ENCODE measurements at places on chromosomes 6 and 20.
A peak's percentile ranks its signal among the peaks of the same experiment; 100 is the strongest.

GRCh38 chr6:62640749-62641148 lies 354.7 kb upstream of the KHDRBS2 start:
- no peak for DNase-seq

DNA sequence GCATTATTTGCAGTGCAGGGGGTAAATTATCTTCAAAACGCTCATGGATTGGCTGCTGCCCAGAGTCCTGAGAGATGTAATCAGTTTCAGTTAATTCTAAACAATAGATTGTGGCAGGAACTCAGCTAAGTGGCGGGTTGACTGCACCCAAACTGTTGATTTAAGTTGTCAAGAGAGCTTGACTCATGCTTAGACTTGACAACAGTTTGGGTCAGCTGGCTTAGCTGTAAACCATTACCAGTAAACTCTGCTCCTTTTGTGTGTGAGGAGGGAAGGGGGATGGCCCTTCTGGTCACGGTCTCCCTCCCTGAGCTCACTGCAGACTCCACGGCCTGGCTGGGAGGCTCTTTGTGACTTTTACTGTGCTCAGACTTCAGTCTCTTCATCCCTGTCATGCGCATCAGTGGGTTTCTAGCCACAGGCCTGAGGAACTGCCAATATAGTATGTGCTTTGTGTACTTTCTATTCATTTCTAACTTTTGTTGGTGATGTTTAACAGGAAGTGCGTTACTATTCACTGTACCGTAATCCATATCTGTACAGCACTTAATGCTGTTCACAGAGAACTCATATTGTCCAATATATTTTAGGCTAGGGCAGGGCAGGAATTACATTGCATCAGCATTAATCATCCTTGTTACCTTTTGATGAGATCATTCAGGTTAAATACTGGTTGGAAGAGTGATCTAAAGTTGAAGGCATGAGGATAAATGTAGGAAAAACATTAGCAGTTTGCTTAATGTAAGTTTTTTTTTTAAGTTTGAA lies 488.3 kb downstream of the CDKAL1 start:
- no peak for DNase-seq

GRCh38 chr20:51434580-51435247 lies 107.8 kb downstream of the NFATC2 start:
- DNase-seq = no peak

DNA sequence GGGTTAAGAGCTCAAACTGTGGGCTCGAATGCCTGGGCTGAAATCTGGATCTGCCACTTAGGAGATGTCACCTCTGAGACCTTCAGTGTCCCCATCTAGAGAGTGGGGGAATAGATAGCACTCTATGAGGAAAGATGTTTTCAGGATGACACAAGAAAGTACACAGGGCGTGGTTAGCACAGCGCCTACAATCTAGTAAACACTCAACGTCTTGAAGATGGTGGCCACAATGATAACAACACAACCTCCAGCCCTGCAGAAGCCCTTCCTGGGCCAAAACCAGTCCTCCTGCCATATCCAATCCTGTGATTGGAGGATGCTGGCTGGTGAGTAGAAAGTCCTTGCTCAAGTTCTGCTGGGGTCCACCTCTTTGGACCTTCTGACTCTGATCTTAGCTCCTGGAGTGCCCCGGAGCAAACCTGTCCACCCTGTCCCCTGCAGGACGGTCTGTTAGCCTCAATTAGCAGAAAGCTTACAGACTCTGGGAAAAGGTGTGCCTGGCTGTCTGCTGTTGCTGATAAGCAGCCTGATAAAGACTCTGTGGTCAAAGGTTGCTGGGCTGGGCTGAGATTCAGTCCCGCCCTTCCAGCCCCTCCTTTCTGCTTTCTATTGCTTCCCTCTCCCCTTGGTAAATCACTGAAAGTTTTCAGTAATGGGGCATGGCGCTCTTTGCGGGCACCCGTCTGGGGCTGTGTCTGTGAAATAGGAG lies 8.2 kb downstream of the EDN3 start:
- DNase-seq = no peak

GRCh38 chr6:44267252-44267651 lies 1.9 kb upstream of the NFKBIE start:
- DNase-seq = no peak

GRCh38 chr6:110358553-110359160 lies 508 bp upstream of the METTL24 start:
- no peak for DNase-seq

- peak; percentile 39 for DNase-seq
Measured at GRCh38 chr6:7052443-7053011, 55.2 kb upstream of the RREB1 start.

DNA sequence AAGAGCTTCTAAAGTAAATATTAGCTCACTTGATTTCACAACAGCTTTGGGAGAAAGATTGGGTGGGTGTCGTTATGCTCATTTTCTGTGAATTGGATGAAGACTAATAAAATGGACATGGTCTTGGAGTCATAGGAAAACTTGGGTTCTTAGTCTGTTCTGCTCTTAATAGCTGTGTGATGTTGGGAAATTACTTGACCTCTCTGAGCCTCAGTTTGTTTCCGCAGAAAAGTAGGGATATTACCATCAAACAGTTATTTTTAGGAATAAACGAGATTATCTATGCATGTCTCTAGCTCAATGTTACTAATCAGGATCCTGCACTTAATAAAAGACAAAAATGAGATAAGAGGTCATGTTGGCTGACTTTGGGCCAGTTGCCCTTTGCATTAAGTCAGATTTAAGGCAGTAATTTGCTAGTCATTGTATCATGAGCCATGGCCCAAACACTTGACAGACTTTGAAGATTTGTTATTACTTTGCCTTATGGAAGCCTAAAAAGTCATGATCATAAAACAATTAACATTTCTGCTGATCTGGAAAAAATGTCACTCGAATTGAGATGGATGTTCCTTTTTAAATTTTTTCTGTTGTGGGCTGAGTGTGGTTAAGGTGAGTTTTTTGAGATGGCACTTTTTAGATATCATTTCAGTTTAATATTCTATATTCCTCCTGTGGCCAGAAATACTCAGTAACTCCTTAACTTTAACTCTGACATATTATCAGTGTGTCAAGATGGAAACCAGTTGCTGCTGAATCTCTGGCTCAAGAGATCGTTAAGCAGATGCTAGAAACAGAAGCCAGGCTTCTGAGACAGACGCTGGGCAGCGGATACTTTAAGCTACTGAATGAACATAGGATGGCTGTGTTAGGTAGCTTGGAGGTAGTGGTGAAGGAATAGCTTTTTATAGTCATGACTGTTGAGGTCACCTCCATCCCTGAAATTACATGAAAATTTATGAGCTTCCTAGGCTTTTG lies 291.6 kb downstream of the PHF3 start:
- DNase-seq = no peak

DNA sequence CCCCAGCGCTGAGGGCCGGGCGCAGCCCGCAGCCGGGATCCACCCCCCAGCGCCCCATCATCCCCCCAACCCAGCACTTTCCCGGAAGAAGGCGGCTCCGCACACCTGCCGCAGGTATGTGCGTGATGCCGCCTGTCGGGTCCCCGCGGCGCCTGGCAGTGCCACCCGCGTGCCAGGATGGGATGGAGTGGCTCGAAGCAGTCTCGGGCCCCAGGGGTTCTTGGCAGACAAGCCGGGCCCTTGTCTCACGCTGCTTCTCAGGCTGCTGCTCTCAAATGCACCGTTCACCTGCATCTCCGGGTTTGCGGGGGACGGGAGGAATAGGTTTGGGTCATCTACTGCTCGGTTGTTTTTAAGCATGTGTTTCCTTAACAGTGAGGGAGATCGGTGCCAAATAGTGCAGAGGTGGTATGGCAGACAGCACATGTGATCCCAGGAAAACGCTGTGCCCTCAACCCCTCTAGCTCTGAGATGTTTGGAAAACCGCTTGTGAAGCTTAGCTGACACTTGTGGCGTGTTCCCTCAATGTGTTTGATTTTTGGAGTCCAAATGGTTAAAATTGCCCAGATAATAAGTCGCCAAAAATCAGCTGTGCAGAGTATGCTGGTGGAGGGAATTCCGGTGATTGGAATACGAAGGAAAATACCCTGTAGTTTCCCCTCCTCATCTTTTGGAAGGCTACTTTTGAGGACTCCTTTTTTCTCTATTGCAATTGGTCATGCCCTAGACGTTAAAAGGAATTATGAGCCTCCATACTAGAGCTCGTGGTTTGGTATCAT lies 926 bp downstream of the MYLIP start:
- no peak for DNase-seq

GRCh38 chr20:38200646-38201045 lies 35.6 kb upstream of the TGM2 start:
- DNase-seq = no peak

DNA sequence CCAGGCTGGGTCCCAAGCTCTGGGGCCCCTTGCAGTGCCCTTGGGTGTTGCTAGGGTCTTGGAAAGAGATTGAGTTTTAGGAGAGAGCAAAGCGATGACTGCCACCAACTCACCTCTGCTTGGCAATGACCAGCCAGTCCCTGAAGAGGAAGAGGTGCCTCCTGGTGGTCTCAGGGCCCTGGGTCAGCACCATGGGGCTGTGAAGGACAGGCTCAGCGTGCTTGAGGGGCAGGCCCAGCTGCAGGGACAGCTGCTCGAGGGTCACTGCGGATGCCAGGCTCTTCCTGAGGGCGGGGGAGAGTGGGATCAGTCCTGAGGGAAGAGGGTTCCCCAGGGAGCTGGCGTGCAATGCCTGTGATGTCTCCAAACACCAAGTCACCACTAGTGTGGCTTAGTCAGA lies 50.8 kb upstream of the TAGAP start:
- DNase-seq = no peak

DNA sequence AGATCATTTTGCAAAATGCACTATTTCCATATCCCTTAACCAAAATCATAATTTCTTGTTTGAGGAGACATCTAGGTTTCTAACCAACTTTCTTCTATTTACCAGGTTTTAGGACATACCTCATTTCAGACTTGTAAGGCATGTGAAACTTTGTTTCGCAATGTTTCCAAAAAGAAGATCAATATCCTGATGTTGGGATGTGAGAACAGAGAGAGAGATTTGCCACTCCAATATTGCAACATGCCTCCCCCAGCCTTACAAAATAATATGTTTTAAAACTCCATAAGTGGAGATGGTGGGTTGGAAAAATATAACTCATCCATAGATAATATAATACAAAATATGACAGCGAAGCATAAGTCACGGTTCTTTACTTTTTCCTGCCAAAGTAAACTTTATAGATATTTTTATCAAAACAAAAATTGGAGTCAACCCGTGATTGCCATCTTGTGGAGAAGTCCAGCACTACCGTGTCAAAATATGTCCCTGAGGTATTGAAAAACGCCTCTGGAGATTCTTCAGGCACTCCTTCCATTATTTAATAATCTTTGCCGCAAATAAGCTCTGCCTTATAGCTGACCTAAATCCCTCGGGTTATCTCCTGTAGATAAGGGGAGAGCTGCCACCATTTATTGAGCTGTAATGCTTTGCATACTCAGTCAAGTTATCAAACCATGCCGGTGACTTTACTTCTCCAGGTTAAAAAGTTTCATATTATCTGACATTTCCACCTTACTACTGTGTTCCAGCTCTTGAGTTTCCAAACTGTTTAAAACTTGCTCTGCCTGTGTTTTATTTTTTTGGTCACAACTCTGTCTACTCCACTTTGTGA lies 534.2 kb downstream of the HACE1 start:
- peak; percentile 63 for DNase-seq

- DNase-seq = no peak
Measured at GRCh38 chr20:63138855-63139341, 77.0 kb downstream of the YTHDF1 start.

- no peak for DNase-seq
Measured at GRCh38 chr6:71387179-71387578, 98.6 kb downstream of the OGFRL1 start.

GRCh38 chr6:80425089-80425823 lies 318.8 kb downstream of the BCKDHB start:
- DNase-seq = no peak

DNA sequence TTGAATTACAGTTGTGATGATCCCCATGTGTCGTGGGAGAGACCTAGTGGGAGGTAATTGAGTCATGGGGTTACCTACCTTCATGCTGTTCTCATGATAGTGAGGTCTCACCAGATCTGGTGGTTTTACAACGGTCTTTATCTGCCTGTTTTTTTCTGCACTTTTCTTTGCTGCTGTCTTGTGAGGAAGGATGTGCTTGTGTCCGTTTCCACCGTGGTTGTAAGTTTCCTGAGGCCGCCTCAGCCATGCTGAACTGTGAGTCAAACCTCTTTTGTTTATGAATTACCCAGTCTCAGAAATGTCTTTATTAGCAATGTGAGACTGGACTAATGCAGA lies 6.5 kb upstream of the RANBP9 start:
- no peak for DNase-seq

DNA sequence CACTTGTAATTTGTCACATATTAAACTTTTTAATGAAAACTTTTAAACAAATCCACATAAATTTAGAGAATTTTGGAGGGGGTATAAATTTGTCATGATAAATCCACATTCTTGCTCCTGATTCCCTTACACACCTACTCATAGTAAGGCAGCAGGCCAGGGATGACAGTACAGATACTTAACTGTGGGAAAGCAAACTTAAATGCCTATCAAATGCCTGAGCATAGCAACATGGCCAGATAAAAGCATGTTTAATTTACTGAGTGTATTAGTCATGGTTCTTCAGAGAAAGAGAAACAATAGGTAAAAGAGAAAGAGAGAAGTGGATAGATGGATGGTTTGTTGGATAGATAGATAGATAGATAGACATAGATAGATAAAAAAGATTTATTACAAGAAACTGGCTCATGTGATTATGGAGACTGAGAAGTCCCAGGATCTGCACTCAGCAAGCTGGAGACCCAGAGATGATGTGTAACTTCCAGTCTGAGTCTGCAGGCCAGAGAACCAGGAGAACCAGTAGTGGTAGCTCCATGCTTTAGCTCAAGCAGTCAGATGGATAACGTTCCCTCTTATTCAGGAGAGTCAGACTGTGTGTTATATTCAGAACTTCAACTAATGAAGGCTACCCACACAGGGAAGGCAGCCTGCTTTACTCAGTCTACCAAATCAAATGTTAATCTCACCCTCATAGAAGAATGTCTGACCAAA lies 15.9 kb upstream of the ADGRF1 start:
- no peak for DNase-seq

DNA sequence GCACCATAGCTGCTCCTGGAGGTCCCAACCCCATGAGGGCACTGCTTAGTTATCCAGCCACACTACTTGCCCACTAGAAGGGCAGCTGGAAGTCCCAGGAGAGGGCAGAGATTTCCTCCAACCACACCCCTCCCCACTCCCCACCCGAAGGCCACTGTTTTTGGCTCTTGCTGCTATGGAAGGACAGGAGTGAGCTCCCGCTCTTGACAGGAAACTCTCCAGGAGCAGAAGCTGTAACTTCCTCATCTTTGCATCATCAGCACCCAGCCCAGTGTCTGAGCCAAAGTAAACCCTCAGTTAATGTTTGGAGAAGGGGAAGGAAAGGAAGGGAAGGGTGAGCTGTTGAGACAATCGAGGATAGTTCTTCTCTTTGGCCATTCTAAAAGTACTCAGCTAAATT lies 120.7 kb downstream of the MTFR2 start:
- peak; percentile 63 for DNase-seq

GRCh38 chr6:124962639-124963415 lies 590 bp downstream of the RNF217 start:
- DNase-seq = peak; percentile 47

All from Kasumi-1 (cell line).